Caco-2 (cell line): ENCODE measurements at places on chromosomes 7 and 10. TPM values are rescaled to one million over a fixed set of nuclear protein-coding genes. Genes with fewer than 3 reads are reported as not detected.

The CLCN1 gene
- 1.8 and 1.9 TPM in 2 replicates for total RNA-seq

The PURB gene
- 25.1 and 26.3 TPM in 2 replicates for total RNA-seq

The COBL gene
- 60.6 and 63.6 TPM in 2 replicates for total RNA-seq

The TAS2R41 gene
- not detected in 2 replicates for total RNA-seq

The NPFFR1 gene
- not detected in 2 replicates for total RNA-seq

The BEND7 gene
- 24.6 and 27.8 TPM in 2 replicates for total RNA-seq

DNA sequence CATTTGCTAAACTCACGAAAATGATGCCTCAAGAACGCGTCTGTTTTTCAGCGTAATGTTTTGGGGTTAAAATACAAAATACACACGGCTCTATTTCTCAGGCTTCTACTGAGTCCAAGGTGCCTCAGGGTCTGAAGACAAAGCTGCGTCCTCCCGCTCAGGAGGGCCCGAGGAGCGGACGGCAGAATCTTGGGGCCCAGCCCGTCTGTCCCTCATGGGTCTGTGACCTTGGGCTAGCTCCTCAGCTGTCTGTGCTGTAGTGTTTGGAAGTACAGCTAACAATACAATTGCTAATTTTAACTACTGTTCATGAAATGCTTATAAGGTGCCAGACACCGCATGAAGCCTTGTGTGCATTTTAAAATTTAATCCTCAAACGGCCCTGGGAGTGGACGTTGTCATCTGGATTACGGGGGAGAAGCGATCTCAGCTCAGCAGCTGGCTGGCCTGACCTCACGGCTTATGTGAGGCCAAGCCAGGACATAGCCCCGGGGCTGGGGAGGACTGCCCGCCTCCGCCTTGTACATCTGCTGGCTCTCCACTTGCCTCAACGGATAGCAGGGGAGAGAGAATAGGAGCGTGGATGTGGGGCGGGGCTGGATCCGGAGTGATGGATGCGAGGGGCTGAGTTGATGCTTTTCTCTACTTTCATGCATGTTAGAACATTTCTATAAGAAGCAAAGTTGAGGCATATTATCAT, 357.4 kb downstream of the GLRX3 start:
- H3K27me3 ChIP-seq, result no peaks in the 10 kb centered on the region
- no peaks in the 10 kb centered on the region for H3K36me3 ChIP-seq
- H3K4me3 ChIP-seq, result no peak overlapping the region
- no peak overlapping the region for H3K27ac ChIP-seq
- DNase-seq, result no peak

GRCh38 chr10:46018453-46019176, 11.8 kb downstream of the NCOA4 start:
- peaks cover 42% of the 10 kb centered on the region for H3K4me1 ChIP-seq
- no peaks in the 10 kb centered on the region for H3K27me3 ChIP-seq
- no peak overlapping the region for H3K27ac ChIP-seq
- no peak for DNase-seq
- 0 out of 2 replicates have a peak, but pooled peaks cover 1% of the 10 kb centered on the region for H3K36me3 ChIP-seq
- no peak overlapping the region for H3K4me3 ChIP-seq

GRCh38 chr7:77802557-77803405, 4.2 kb downstream of the PHTF2 start:
- H3K4me3 ChIP-seq, result no peak overlapping the region
- peaks cover 7% of the 10 kb centered on the region; the same call in 1 of the 2 replicates for H3K4me1 ChIP-seq

DNA sequence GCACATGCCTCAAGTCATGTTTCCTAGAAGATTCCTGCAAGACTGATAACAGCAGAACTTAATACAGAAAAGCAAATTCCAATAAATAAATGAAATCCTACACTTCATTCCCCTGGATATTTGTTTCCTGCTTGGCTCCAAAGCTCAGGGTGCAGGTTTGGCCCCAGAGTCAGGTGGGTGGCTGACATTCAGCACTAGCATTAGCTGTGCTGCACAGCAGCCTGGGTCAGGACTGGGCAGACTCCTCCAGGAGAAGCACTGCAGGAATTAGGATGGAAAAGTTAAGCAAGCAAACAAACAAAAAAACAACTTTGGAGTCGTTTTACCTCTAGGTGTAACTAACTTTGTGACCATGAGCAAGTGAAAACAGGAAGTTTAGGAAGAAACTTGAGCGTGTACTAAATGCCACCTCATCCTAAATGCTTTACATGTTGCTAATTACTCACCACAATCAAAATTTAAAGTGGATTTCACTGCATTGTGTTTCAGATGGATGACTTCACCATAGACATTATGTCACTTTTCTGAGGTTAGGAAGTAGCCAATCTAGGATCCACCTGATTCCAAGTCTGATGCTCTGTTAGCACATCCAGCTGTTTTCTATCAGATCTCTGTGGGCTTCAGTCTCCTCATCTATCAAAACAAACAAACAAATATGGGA, 239.4 kb downstream of the C7orf25 start:
- H3K4me3 ChIP-seq, result no peak overlapping the region
- no peak for DNase-seq

- no peak overlapping the region for H3K4me3 ChIP-seq
- H3K27me3 ChIP-seq, result no peaks in the 10 kb centered on the region
- no peak for DNase-seq
- no peaks in the 10 kb centered on the region for H3K36me3 ChIP-seq
- H3K4me1 ChIP-seq, result peaks cover 6% of the 10 kb centered on the region; the same call in 1 of the 2 replicates
- H3K27ac ChIP-seq, result no peak overlapping the region
Observed at GRCh38 chr10:576130-576465, 113.4 kb downstream of the DIP2C start.

GRCh38 chr10:105181626-105182025, 540.5 kb downstream of the SORCS3 start:
- no peaks in the 10 kb centered on the region for H3K36me3 ChIP-seq
- H3K4me3 ChIP-seq, result no peak overlapping the region
- DNase-seq, result peak; percentile 79
- peaks cover 13% of the 10 kb centered on the region for H3K4me1 ChIP-seq

- H3K27me3 ChIP-seq, result no peaks in the 10 kb centered on the region
- H3K4me3 ChIP-seq, result no peak overlapping the region
- no peaks in the 10 kb centered on the region for H3K36me3 ChIP-seq
- no peak overlapping the region for H3K27ac ChIP-seq
- peaks cover 9% of the 10 kb centered on the region; the same call in 1 of the 2 replicates for H3K4me1 ChIP-seq
Observed at GRCh38 chr10:116699049-116699448, 43.3 kb downstream of the HSPA12A start.
